NCI-H187 treated with DMSO at 0.1 percent for 48 hours (cell line): ENCODE measurements at places on chromosomes 6 and 20.

DNA sequence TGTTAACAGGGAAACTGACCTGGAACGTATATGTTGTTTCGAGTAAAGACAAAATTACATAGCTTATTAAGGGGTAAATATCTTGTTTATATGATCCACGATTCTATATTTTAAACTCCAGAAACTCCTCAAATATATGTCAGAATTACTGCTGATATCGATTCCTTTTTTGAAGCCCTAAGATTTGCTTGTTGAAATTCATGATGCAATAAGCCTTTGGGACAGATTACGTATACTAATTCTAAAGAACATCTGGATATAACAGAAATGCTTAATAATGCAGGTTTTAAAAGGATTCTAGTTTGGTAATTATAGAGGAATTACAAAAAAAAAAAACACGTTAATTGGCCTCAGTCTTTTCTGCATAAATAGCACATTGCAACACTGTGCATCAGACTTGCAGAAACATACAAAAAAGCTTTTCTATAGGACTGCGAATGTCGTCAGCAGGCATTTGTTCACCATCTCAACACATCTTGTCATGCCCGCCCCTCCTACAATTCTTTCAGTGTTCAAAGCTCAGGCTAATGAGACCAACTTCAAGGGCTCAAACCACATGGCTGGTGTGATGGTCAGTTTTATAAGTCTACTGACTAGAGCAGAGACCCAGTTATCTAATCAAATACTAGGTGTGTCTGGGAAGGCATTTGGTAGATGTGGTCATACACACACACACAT, 74.9 kb downstream of the AGPAT4 start:
- no peak for DNase-seq

DNA sequence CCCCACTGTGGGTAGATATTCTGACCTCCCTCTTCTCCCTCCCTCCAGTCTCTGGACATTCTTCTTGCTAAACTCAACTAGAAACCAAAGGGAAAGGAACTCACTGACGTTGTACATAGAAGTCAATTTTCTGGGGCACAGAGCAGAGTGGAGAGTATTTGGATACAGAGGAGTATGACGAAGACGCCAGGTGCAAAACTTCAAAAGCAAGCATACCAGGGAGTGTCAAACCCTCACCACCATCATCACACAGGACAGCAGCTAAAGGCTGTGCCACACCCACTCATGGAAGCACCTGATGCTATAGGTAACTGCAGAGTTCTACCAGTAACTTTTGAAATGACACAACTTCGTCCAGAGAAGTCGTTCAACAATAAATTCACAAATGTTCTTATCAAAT, 64.8 kb downstream of the FYN start:
- DNase-seq, result no peak

GRCh38 chr20:48630342-48631075, 197.3 kb downstream of the PREX1 start:
- DNase-seq, result no peak

- no peak for DNase-seq
Measured at GRCh38 chr6:6586671-6587526, 1.6 kb upstream of the LY86 start.

DNA sequence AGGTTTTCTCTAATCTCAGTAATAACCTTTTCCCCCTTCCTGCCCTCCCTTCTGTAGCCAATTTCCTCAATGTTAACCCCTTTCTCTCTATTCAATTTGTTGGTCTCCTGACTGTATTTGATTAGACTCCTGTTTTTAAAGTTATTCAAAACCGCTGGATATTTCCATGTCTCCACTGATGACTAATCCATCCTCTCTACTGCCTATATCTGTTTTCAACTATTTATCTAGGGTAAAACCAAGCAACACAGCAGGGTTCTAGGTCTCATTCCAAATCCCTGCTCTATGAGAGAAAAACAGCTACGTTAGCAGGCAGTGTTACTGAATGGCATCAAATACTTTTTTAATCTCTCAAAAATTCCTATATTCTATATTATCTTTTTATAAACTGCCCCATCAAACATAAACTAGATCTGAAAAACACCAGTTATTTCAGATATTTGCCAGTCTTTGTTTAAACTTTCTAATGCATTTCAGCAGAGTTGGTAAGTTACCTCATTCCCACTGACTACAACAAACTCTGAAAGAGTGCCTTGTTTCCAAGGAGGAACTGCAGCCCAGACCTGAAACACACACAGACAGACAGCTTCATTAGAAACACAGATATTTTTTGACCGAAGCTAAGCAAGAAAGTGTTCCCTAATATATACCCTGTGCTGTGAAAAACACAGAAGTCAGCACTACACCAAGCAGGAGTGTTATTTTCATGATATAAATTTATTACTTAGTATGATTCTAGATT, 8.2 kb downstream of the RTN4IP1 start:
- no peak for DNase-seq

DNA sequence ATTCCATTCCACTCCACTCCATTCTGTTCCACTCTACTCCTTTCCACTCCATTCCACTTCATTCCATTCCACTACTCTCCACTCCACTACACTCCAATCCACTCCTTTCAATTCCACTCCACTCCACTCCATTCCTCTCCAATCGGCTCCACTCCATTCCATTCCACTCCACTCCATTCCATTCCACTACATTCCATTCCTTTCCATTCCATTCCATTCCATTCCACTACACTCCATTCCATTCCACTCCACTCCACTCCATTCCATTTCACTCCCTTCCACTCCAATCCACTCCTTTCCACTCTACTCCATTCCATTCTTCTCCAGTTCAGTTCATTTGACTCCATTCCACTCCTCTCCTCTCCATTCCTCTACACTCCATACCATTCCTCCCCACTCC, 26.2 kb upstream of the DEFB125 start:
- DNase-seq, result no peak

- DNase-seq, result no peak
Measured at GRCh38 chr6:24655215-24655614, 9.2 kb upstream of the KIAA0319 start.

GRCh38 chr6:26199773-26200764, 112.8 kb downstream of the HFE start:
- DNase-seq, result no peak

- DNase-seq, result no peak
Measured at GRCh38 chr20:25039697-25040437, 18.1 kb downstream of the ACSS1 start.
